ENCODE measurements at places on chromosomes 11 and 22.

- no peak for DNase-seq
Measured at GRCh38 chr22:41382610-41383009, 868 bp downstream of the TEF start.

DNA sequence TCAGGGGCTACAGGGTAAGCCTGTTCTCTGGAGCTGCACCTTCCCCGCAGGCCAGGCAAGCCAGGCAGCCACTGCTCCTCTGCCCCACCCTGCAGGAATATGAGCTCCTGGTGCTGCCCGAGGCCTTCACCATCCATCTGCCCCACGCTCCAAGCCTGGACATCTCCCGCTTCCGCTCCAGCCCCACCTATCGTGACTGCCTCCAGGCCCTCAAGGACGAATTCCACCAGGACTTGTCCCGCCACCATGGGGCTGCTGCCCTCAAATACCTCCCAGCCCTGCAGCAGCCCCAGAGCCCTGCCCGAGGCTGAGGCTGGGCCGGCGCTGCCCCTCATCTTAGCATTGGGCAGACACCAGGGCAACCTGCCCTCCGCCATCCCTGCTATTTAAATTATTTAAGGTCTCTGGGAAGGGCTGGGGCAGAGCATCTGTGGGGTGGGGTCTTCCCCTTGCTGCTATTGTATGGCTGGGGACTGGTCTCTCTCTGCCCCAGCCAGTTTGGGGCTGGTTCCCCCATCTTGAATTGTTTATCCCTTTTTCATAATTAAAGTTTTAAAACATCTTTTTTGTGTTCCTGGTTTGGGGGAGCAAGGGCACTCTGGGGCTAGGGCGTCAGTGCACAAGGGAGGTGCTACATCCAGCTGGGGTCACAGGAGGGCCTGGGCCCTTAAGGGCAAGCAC is 6.2 kb downstream of the LARGE2 start:
- no peak for DNase-seq

GRCh38 chr11:28123151-28123581 is 15.0 kb downstream of the METTL15 start:
- peak; percentile 75 for DNase-seq

DNA sequence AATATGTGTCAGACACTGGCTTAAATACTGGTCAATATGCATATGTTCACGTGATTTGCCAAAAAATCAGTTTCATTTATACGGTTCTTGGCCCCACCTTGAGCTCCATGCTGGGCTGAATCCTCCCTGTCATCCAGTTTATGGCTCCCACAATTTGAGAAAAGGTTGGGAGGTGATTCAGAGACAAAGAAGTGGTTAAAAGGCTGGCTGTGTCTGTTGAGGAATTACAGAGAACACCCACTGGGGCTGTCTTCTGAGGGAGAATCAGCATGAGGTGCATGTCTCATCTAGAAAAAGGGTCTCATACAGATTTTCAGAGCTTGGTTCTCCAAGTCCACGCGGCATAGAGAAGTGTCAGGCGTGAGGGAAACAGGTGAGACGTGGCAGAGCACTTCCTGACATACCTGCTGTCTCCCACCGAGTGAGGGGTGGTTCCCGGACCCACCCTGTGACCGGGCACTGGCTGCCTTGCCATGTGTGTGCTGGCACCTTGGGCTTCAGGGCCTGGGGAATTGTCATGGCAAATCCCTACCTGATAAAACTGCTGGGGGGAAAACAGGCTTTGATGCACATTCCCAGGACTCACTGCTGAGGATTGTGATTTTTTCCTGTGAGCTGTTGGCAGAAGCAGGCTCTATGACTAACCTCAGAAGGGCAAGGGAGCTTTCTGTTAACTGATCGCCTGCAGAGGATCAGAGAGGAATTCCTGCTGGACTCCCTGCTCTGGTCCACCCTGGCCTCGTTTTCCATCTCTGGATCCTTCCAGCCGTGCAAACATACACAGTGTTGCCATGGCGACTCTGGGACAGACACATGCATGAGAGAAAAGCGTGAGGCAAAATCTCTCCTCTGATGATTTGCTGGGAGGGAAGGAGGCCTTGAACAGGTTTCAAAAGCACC is 223.6 kb downstream of the ADAMTS15 start:
- peak; percentile 88 for DNase-seq

DNA sequence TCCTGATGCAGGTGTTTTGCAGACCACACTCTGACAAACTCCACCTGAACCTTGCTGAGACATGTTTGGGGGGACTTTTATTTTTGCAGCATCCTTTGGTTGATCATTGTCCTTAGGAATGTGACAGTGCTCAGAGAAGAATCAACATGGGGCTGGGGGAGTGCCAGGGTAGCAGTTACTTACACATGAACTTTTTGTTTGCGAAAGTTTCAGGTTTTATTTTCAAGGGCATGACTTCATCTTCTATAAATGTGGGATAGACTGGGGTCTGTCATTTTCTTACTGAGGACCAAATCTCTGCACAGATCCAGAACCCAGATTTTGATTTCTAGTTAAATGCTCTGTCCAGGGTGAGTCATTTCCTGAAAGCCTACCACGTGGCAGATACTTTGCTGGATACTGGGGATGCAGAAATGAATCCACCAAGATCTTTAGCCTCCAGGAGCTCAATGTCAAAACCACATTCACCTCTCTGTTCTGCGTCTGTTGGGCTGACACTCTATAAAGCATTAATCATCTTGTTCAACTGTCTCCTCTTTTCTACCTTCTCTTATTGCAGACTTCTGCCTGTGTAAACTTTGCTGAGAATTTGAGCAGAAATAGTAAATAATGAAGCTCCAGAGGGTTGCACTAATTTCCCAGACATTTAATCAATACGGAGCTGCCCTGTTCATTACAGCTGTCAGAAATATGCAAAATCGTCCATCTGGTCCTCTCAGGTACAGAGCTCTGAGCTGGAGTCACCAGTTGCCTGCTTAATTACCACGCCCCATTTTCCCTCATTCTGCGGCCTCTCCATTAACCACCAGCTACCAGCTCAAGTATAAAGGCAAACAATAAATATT is 387.9 kb downstream of the MIAT start:
- peak; percentile 69 for DNase-seq

DNA sequence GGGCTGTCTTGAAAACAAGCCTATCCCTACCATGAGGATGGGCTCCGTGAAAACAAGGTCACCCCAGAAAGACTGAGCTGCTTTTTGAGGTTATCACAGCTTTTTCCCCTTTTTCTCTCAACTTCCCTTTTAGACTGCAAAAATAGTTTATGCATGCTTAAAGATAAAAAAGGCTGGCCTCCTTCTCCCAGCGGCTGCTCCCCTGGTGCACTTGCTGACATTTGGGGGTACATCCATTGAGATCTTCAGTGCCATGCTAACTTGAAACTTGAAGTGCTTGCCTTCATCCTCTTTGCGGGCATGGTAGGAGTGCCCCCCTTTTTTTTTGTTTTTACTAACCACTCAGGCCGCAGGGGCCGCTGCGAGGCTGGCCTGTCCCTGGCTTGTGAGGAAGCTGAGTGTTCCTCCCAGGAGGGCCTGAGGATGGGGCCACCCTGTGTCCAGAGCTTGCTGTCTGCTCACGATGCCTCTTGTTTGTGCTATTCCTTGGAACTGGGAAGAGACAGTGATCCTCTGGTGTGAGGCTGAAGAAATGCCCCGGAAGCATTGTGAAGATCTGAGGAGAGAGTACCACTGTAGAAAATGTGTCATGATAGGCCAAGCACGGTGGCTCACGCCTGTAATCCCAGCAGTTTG is 2.2 kb downstream of the TANGO2 start:
- no peak for DNase-seq

GRCh38 chr11:62775646-62776045 is 4.5 kb downstream of the TAF6L start:
- DNase-seq: no peak

GRCh38 chr11:120028181-120028896 is 109.6 kb downstream of the TRIM29 start:
- DNase-seq: no peak

- DNase-seq: no peak
Measured at GRCh38 chr22:40014667-40015248, 20.0 kb downstream of the FAM83F start.

GRCh38 chr11:8839306-8839956 is 71.6 kb upstream of the AKIP1 start:
- DNase-seq: no peak

GRCh38 chr11:128893578-128894285 is 2.6 kb downstream of the KCNJ5 start:
- no peak for DNase-seq
